Activated CD4-positive, CD25-positive, alpha-beta regulatory T cell treated with anti-CD3 and anti-CD28 coated beads, Interleukin-2, amount 50 U/mL, for 16 hours (primary cell): ENCODE measurements at places on chromosomes 2 and 18.

GRCh38 chr2:104425850-104426595, 427.9 kb upstream of the POU3F3 start:
- no peak for DNase-seq

- no peak for DNase-seq
Observed at GRCh38 chr2:3121601-3122000, 256.0 kb downstream of the EIPR1 start.

GRCh38 chr18:42707080-42707479, 408.4 kb downstream of the RIT2 start:
- no peak for DNase-seq

DNA sequence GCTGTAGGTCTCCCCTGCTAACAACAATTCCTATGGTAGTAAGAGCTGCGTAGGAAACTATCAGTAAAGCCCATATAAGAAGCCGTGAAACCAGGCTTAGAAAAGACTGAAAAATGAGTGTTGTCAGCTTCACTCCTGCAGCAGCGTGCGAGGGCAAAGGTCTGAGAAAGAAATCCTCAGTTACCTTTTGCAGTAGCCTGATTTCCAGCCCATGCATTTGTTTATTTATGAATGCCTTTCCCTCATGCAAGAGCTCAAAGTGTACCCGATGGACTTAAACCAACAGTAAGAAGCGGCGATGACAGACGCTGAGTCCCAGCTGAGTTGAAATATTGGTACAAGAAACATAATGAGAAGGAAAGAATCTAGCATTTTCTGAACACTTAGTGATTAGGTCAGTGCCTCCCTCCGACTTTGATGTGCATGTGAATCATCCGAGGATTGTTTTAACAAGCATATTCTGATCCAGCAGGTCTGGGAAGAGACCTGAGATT, 15.0 kb upstream of the POLI start:
- DNase-seq = no peak

DNA sequence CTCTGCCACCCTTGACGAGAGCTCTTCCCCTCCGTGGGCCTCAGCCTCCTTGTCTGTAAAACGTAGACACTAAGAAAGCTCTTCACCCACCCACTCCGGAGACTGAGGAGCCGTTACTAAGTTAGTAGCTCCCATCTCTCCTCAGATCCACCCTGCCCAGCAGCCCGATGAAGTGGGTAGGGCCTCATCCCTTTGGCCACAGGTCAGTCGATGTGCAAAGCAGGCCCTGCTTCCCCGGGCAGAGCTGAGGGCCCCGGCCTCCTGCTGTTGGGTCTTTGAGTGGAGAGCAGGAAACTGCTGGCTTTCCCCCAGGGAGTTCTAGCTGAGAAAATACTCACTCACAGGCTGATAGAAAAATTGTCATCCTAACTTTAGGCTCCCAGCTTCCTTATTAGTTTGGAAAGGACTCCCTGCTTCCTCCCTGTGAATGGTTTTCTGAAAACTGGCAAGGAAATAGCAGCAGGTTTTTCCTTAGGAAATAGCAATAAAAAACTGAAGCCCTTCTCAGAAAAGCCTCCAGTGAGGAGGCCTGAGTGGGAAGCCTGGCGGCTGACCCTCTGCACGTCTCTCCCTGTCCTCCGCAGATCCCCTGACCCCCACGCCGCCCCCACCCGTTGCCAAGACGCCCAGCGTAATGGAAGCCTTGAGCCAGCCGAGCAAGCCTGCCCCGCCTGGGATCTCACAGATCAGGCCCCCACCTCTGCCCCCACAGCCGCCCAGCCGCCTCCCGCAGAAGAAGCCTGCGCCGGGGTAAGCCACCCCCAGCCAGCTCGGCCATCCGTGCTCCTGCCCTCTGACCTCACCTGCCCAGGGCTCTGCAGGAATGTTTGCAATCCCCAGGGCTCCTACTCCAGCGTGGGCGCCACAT, 30.2 kb downstream of the ITGB1BP1 start:
- DNase-seq = no peak

- DNase-seq = no peak
Observed at GRCh38 chr2:21314322-21314835, 190.6 kb downstream of the TDRD15 start.

DNA sequence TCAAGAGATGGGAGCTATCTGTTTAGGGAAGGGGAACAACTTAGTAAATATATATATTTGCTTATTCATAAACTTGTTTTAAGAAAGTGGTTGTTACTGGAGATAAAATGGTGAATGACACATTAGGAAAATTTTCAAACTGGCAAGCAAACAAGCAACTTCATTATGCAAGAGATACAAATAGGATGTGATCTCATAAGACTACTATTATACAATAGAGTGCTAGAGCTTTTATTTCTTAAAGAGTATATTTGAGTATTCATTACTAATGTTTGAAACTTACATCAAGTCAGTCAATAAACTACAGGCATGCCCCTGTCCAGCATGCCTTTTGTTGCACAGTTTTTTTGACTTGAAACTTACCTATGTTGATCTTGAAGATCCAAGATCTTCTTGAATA, 355.2 kb upstream of the KCNJ3 start:
- no peak for DNase-seq

DNA sequence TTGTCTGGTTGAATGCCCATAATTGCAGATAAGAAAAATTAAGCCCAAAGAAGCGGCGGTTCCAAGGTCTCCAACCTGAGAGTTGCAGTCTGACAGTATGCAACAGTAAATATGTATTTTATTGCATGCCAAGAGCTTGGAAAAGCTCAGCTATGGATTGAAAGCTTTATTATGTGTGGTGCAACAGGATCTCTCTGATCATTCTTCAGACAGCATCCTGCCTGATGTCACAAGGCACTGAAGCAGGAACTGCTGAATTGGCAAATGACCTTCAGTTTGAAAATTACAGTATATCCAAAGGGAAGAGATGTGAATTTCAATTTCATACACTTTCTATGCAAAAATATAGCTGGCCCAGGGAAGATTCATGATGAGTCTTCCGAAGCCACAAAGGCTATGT, 42.5 kb downstream of the DOCK10 start:
- no peak for DNase-seq

DNA sequence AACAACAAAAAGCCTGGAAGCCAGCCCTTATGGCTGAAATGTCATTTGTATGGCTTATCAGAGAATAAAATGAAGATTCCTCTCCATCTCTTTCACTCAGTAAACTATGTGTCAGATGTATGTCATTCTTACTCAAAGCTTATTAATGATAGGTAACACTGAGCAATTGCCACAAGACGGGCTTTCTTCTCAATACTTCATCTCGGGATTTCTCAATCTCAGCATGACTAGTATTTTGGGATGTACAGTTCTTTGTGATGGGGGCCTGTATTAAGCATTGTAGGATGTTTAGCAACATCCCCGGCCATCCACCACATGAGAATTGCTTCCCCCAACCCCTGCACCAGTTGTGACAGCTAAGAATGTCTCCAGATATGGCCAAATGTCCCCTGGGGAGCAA, 80.2 kb downstream of the MREG start:
- no peak for DNase-seq

- DNase-seq = no peak
Observed at GRCh38 chr2:222318712-222319585, 20.2 kb upstream of the PAX3 start.

- no peak for DNase-seq
Observed at GRCh38 chr2:229363185-229363814, 92.2 kb upstream of the PID1 start.
